ENCODE measurements at places on chromosomes 16 and 17. TPM values are rescaled to one million over a fixed set of nuclear protein-coding genes. Genes with fewer than 3 reads are reported as not detected.

Gene KIF2B
- not detected for polyA plus RNA-seq

- DNase-seq, result no peak
These were observed 21.6 kb upstream of the CDH1 start for GRCh38 chr16:68715471-68715870.

GRCh38 chr17:78973196-78973595 is 6.5 kb downstream of the LGALS3BP start:
- no peak for DNase-seq

GRCh38 chr16:58628845-58629732 is 537 bp downstream of the CNOT1 start:
- no peak for DNase-seq

DNA sequence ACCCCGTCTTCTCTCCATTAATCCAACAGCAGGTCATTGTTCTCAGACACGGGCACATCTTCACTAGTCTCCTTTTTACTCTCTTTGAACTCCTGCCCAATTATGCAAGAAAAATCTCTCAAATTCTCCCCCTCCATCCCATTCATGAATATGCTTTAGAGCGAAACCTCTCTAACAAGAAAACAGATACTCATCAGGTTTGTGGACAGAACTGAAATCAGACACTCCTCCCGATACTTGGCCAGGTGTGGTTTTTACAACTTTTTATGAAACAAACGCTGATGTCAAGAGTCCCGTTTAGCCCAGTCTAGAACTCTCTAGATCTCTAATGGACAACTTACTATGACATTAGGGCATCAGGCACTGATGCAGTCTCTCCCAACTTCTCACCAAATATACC is 40.9 kb downstream of the PIK3R5 start:
- no peak for DNase-seq

GRCh38 chr17:38613981-38614779 is 8.4 kb upstream of the SRCIN1 start:
- DNase-seq, result no peak

Gene KRTAP4-6
- polyA plus RNA-seq, result not detected

- DNase-seq, result no peak
These were observed 24.0 kb downstream of the CEP295NL start for GRCh38 chr17:78878871-78879527.

Gene SEZ6
- polyA plus RNA-seq, result not detected

- no peak for DNase-seq
These were observed 6.5 kb downstream of the RNF43 start for GRCh38 chr17:58410714-58411407.

DNA sequence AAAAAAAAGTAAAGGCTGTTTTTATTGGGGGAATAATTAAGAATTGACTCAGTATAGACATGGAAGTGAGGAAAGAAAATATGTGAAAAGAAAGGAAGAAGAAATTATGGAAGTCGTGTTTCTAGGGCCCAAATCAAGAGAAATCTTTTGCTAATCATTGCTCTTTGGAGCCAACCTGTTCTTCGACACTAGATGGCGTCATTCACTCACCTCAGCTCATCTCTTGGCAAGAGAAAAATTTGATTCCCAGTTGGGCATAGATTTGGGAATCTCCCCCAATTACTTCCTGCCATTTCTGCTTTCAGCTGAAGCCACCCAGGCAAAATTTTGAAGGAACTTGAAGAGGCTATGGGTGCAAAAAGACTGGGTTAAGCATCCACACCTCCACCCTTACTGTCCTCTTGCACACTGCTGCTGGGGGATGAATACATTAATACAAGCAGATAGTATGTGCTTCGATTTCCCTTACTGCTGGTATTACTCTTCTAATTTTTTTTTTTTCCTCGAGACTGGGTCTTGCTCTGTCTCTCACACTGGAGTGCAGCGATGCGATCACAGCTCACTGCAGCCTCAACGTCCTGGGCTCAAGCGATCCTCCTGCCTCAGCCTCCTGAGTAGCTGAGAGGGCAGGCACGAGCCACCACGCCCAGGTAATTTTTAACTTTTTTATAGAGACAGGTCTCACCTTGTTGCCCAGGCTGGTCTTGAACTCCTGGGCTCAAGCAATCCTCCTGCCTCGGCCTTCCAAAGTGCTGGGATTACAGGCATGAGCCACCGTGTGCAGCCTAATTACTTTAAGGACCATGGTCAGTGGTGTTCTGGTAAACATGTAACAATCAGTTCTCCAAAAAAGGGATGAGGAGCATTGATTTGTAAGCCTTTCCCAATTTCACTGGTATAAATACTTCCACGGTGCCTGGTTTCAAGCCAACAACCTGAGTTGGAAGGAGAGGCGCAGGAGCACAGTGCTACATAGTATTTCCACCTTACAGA is 13.5 kb downstream of the PSMD7 start:
- no peak for DNase-seq

DNA sequence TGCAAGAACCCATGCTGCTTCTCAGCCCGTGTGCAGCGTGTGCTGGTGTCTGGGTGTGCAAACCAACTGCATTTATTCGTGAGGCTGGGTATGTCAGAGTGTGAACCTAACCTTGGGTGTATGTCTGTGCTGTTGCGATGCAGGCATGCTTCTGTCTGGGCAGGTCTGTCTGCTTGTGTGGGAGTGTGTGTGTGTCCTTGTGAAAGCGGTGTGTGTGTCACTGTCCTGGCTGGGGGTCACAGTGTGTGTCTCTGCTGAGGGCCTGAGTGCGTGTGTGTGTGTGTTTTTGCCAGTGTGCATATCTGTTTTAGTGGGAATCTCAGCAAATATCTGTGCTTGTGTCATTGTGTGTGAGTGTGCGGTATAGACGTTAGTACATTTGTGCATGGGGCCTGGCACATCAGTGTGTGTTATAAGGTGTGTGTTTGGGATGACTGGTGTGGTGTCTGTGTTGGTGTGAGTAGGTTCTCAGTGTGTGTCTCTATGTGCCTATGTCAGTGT is 121.8 kb downstream of the CYLD start:
- no peak for DNase-seq

DNA sequence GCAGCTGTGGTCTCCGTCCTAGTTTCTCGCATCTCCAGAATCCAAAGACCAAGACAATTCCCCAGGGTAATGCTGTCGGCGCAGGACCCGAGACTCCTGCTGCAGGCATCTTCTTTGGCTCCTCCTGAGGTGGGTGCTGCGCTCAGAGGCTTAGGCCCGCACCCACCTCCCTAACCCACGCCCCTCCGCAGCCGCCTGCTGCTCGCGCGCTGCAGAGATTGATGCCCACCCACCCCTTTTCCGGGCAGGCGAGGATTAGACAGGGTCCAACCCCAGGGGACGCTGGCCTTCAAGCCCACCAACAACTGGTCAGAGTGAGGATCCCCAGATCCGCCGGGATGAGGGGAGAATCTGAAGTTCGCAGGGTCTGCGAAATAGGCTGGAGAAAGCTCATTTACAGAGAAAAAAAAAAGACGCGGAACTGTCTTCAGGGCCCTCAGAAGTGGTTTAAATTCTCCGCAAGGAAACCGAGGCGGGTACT is 27.9 kb downstream of the SLFN11 start:
- DNase-seq, result no peak

DNA sequence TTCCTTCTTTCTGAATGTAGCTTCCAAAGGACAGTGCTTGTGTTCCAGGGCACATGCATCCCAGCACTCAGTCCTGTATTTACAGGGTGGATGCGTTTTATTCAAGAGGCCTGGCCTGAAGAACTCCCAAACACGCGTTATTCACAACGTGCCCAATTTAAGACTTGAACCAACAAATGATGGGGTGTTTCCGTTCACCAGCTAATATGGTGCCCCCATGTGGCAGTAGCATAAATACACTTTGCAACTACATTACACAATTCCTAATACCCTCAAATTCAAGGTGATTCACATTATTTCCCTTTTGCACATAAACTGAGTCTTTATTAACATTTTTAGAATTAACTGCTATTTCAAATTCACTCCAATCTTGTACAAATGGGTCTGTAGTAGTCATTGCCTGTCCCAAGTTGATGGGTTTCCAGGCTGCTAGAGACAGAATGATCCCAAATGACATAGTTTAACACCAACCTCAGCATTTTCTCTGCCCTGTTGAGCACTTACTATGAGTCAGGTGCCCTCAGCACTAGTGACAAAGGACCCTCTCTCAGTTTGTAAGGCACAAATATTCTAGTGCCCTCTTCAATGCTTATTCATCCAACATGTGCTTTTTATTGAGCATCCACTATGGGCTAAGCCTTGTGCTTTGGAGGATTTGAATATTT is 26.9 kb downstream of the HSD17B2 start:
- DNase-seq, result no peak

GRCh38 chr16:85391769-85392583 is 221.1 kb upstream of the GSE1 start:
- no peak for DNase-seq

DNA sequence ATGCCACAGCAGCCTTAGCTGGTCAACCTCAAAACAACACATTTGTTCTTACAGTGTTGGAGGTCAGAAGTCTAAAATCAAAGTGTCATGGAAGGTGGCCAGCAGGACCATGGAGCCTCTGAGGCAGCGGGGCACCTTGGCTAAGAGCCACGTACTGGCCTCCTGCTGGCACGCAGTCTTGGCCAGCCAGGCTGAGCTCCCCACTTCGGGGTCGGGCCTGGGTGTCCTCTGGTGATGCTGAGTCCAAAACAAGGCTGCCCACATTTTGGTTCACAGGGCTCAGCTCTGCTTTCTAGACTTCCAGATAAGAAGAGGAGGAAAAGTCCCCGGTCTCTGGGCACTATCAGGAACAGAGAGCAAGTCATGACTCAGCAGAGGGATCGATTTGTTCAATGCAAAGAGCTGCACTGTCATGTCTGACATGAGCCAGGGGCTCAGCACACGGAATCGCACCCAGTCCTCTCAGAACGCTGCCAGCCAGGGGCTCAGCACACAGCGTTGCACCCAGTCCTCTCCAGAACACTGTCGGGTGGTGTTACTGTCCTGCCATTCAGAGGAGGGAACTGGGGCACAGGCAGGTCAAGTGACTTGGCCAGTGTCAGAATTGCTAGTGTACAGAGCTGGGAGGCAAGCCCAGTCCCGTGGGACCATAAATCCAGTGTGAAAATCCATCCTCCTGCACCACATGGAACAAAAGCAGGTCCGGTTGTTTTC is 2.5 kb downstream of the LGALS9 start:
- no peak for DNase-seq

DNA sequence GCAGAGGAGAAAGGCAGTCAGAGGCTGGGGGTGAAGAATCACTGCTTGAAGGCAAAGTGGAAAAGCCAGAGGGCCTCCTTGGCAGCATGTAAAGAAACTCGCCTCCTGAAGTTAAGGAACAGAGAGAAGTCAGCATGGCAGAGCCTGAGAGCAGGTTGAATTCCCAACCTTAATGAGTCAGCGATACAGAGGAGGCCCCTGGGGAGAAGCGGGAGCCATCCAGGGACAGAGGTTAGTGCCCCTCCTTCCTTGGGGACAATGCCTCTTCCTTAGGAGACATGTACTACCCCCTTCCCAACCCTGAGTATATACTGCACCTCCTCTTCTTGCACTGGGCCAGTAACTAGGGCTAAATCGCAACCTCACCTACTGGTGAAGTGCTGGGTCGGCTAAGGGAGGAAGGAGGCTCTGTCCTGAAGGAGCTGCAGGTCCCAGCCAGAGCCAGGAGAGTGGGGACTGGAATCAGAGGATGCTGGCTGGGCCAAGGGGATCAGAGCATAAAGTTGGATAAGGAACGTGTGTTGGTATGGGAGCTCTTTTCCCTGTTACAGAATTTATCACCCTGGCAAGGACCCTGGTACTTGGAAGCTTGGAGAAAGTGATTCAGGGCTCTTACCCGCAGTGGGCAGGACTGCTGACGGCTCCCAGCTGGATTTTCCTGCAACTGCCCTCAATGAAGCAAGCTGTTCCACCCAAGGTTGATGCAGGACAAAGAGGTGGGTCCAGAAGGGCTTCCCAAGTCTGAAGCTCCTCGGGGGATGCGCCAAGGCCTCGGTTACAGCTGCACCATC is 5.4 kb upstream of the AANAT start:
- no peak for DNase-seq

GRCh38 chr17:46947216-46947615 is 24.3 kb downstream of the GOSR2 start:
- no peak for DNase-seq

DNA sequence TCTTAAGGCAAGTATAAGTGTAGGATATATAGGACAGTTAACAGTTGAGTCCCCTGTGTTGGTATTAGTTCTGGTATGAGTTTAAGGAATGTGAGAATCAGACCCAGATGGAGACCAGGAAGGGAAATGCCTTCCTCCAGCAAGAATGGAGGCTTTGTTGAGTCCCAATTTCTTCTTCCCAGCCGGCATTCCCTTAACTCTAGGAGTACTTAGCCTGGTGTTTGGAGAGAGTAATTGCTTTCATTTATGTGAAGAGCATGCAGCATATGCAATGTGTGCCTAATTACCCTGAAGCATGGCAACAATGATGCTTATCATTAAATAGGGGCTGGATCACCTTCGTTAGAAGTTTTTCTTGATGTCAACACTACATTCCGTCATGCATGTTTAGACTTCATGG is 225.9 kb upstream of the XYLT1 start:
- no peak for DNase-seq

GRCh38 chr16:88469615-88470395 is 16.7 kb downstream of the ZFPM1 start:
- DNase-seq, result no peak

- DNase-seq, result no peak
These were observed 49.8 kb upstream of the ADORA2B start for GRCh38 chr17:15894913-15895658.

DNA sequence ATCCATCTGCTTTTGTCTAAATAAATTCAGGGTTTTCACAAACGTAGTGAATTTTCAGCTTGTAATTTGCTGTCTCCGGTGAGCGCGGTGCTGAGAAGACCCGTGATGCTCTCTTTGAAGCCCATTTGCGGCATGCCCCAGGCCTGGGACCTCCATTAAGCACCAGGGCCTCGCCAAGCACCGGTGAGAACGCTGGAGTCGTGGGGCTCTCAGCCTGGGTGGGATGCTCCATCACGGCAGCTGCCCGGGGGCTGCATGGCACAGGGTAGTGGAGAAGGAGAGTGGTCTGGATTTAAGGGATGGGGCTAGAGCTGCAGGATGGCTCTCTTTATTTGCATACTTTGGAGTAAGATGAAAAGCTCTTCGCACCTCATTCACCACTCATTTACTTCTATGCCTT is 248.7 kb downstream of the ABCC12 start:
- no peak for DNase-seq

DNA sequence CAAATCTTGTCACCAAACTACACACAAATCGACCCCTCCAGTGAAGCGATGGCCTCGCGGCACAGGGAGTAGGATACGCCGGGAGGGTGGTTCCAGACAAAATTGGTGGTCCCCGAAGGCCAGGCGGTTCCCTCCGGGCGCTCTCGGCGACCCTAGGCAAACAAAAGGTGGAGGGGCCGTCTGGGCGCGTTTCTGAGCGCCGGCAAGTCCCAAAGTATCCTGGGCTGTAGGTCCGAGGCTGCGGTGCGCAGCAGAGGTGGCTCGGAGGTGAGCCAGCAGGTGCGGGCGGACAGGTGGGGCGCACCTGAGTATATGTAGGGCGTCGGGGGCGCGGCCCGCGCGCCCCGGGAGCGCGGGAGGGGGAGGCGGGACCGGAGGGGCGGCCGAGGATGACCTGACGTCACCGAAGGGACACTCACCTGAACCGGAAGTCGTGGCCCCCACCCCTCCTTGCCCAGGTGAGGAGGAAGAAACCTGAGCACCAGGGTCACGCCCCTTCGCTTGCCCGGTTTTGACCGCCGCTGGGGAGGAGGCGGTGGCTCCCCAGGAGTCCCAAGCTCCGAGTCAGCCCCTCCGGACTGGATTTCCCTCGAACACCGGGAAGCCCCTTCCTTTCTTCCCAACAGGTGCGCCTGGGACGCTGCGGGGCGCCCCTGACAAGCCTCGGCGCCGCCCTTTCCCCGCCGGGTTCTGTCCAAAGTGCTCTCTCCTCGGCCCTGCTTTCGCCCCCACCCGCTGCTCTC is at the start of gene CLDN7:
Gene CLDN7, minus strand, starts transcription at position 287 of the 743 bp plus-strand sequence. CDS start 435 bp downstream, outside the sequence.
- DNase-seq, result no peak

Gene ABCC3
- 56.4 TPM for polyA plus RNA-seq

Gene TRIM65
- 5.5 TPM for polyA plus RNA-seq

- no peak for DNase-seq
These were observed 531.2 kb downstream of the KIF2B start for GRCh38 chr17:54353789-54354525.
